ENCODE measurements at places on chromosomes 2 and 18. TPM values are rescaled to one million over a fixed set of nuclear protein-coding genes. Genes with fewer than 3 reads are reported as not detected.

The FLACC1 gene
- 2.1 TPM for total RNA-seq

The LIMS4 gene
- 1.2 TPM for total RNA-seq

DNA sequence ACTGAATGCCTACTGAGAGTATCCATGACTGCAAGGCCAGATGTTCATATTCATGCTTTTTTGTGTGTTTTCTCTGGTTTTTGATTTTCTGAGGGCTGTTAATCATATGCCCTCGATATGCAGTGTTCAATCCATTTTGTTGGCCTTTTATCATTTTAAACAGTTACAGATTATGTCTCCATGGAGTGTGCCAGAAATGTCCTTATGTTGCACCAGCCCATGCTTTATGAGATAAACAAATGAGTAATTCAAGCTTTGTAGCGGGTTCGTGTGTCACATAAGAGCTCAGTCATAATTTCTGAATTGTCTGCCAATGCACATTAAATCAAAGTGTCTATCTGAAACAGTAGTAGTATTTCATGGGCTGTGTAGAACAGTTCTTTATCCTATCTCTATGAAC lies 583.0 kb downstream of the THSD7B start:
- no peak for DNase-seq

DNA sequence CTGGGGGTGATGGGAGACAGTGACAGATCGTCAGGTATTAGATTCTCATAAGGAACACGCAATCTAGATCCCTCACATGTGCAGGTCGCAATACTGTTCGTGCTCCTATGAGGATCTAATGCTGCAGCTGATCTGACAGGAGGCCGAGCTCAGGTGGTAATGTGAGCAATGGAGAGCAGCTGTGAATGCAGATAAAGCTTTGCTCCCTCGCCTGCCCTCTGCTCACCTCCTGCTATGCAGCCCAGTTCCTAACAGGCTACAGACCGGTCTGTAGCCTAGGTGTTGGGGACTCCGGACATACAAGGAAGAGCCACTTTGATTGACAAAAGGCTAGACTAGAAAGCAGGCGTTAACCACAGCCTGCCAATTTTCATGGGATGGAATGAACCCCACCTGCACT lies 183.6 kb upstream of the TMEM200C start:
- no peak for DNase-seq
